ENCODE measurements at places on chromosomes 1 and 21.
A peak's percentile ranks its signal among the peaks of the same experiment; 100 is the strongest.

- no peak for DNase-seq
Measured at GRCh38 chr1:94688646-94689045, 131.5 kb upstream of the SLC44A3 start.

- DNase-seq, result no peak
Measured at GRCh38 chr1:206905295-206906164, 8.3 kb downstream of the IL24 start.

DNA sequence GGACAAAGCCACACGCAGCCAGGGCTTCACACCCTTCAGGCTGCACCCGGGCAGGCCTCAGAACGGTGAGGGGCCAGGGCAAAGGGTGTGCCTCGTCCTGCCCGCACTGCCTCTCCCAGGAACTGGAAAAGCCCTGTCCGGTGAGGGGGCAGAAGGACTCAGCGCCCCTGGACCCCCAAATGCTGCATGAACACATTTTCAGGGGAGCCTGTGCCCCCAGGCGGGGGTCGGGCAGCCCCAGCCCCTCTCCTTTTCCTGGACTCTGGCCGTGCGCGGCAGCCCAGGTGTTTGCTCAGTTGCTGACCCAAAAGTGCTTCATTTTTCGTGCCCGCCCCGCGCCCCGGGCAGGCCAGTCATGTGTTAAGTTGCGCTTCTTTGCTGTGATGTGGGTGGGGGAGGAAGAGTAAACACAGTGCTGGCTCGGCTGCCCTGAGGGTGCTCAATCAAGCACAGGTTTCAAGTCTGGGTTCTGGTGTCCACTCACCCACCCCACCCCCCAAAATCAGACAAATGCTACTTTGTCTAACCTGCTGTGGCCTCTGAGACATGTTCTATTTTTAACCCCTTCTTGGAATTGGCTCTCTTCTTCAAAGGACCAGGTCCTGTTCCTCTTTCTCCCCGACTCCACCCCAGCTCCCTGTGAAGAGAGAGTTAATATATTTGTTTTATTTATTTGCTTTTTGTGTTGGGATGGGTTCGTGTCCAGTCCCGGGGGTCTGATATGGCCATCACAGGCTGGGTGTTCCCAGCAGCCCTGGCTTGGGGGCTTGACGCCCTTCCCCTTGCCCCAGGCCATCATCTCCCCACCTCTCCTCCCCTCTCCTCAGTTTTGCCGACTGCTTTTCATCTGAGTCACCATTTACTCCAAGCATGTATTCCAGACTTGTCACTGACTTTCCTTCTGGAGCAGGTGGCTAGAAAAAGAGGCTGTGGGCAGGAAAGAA lies 8.1 kb downstream of the PSRC1 start:
- no peak for DNase-seq

- DNase-seq, result no peak
Measured at GRCh38 chr1:115807723-115808122, 33.2 kb downstream of the NHLH2 start.

DNA sequence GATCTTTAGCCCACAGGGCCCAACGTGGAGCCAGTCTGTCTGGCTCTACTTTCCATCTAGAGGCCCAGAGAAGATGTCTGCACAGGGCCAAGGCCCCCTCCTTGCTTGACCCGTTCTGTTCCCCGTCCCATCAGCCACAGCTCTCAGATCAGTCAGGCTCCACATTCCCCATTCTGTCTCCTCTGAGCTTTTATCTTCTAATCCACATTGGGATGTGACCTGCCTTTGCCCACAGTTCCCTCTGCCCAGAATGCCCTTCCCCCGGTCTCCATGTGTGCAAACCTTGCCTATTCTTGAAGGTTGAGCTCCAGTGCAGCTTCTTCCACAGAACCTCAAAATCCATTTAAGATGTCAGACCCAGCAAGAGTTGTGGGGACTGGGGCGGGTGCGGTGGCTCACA lies 53.3 kb upstream of the WASF2 start:
- no peak for DNase-seq

DNA sequence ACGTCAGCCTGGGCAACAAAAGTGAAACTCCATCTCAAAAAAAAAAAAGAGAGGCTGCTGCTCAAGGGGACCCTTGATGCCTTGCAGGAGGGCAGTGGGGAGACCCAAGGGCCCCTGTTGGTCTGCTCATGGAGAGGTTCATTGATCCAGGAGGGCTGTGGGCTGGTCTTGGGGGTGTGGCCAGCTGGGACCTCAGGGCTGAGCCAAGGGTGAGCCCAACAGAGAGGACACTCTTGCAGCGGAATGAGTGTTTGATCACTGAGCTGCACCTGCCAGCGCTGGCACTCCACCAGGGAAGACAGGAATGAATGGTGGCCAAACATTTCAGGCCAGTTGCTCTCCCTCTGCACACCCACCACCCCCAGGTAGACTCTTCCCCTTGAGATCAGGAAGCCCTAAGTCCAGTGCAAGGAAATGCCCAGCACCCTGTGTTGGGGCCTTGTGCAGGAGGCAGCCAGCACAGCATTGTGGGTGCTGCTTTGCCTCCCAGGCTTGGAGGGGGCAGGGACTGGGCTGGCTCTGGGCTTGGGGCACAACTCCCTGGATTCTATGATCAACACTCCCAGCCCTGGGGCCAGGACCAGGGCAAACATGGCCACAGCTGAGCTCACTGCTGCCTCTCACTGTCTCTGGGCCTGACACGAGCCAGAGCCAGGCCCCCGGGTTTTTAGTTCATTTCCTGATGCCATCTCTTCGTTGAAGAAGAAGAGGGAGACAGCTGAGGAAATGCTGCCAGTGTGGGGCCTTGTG lies 50.7 kb downstream of the IRF2BP2 start:
- DNase-seq, result no peak

- DNase-seq, result no peak
Measured at GRCh38 chr21:26563856-26564503, 9.1 kb downstream of the CYYR1 start.

GRCh38 chr1:202249846-202250245 lies 56.2 kb downstream of the LGR6 start:
- DNase-seq, result no peak

DNA sequence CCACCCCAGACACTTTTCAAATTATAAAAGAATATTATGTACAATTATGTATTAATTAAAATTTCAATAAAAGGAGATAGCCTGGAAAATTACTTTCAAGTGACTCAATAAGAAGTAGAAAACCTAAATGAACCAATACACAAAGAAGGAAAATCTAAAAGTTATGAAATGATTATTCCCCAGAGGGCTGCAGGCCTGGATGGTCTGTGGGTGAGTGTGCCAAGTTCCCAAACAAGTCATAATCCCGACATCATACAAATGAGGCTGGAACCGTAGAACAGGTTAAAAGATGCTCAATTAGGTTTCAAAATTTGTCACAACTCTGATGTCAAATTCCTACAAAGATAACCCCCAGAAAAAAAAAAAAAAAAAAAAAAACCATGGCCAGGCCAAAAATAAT lies 12.7 kb downstream of the SPATC1L start:
- no peak for DNase-seq

DNA sequence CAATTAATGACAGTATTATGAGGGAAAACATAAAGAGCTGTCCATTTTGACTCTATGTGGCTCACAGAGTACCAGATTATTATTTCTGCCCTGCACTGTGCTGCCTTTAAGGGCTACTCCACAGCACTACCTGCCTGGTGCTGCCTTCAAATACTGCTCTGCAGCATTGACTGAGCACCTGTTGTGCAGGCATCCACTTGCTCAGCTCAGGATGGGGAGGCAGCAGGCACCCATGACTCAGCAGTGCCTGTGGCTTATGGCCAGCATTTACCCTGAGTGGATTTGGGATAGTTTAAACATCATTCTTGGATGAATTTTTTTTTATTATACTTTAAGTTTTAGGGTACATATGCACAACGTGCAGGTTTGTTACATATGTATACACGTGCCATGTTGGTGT lies 953 bp upstream of the KPRP start:
- no peak for DNase-seq

DNA sequence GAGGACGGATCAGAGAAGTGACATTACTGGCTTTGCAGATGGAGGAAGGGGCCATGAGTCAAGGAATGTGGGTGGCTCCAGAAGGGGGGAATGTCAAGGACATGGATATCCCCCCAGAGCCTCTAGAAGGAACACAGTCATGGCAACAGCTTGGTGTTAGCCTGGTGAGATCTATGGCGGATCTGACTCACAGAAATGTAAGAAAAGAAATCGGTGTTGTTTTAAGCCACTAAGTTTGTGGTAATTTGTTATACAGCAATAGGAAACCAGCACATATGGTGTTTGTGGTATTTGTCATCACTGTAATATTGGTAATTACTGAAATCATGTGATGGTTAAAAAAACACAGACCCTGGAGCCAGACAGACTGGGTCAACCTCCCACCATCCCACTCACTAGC lies 236.2 kb downstream of the SETD4 start:
- DNase-seq, result no peak

DNA sequence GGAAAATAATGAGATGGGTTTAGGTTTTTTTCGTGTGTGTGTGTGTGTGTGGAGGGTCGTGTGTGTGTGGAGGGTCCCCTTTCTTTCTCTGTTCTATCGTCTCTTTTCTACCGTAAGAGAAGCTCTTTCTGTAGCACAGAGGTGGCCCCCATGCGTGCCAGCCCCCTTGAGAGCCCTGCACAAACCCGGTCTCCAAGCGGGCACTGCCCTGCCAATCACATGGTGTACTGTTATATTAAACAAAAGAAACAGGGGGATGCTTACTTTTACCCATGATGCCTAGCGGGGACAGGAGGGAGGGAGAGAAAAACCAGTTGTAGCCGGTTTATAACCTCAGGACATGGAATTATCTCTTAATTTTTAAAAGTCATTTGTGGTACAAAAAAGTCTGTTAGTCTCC lies 41.0 kb downstream of the GATAD2B start:
- DNase-seq, result no peak

DNA sequence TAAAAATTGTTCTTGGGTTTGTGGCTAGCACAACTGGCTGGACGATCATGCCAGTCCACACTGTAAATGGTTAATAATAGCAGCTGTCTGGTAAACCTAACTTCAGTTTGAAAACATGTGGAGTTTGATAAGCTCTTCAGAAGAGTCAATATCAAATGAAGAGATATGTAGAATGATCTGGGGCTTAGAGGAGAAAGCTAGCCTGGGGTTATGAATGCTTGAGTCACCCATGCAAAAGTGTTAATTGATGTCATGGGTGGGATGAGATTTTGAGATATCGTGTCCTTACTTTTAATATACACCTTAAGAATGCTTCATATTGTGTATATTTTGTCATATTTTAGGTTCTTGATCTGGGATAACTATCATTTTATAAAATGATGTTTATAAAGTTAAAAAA lies 554.7 kb upstream of the ZRANB2 start:
- DNase-seq, result no peak

DNA sequence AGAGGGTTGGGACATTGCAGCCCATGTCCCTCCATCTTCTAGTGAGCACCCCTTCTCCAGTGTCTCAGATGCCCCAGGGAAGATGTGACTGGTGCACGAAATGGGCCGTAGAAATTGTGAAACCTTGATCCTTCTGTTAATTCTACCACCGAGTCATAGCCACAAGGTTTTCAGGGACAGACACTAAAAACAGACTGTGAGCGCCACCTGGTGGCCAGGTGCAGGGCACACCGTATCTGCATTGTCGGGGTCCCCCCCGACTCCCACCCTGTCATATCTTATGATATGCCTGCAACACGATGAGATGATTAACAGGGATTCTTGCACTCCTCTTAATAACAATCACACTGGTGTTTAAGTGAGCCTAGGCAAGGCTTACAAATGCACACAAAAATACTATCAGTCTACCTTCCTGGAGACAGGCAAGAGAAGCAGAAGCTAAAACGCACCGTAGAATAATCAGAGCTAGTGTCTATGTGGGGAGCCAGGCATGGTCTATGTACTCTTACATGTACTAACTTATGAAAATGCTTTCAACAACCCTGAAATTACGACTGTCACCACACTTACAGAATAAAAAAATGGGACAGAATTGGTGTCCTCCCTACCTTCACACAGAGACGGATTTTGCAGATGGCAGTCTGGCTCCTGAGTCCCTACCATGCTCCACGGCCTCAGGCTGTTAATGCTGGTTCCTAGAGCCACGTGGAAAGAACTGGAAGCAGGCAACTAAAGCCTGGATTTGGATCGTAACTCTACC lies 57.9 kb downstream of the FHAD1 start:
- peak; percentile 39 for DNase-seq

- peak; percentile 72 for DNase-seq
Measured at GRCh38 chr1:17125756-17126237, 6.5 kb upstream of the PADI2 start.

DNA sequence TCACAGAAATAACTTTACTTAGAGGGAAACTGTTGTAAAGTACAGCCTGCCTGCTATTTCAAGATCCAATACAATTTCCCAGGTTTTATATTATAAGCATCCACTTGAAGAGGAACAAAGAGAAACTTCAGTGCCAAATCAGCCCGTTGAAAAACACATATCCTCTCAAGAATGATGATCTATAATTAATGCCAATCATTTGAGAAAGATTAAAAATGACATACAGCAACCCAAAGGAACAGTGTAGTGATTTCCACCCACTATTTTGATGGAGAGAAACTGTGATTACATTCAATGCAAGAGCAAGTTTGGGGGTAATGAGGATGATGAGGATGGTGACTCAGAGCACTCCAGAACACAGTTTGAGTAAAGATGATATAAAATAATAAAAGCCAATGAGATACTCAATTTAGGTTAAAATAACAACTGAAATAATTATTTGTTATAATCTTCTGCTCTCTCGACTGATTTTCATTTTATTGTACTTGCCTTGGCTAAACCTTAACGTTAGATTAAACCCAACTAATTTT lies 715.5 kb downstream of the NCAM2 start:
- DNase-seq, result no peak

GRCh38 chr1:177753655-177754054 lies 216.2 kb downstream of the SEC16B start:
- DNase-seq, result no peak

DNA sequence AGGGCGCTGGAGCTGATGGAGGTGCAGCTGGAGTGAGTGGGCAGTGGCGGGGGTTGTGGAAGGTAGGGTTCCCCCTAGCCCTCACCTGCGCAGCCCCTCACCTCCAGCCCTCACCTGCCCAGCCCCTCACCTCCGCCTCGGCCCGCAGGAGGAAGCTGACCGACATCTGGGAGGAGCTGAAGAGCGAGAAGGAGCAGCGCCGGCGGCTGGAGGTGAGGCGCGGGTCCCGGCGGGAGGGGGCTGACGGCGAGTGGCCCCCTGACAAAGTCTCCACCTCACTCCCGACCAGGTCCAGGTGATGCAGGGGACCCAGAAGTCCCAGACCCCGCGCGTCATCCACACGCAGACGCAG lies 2.7 kb downstream of the EVA1B start:
- DNase-seq, result no peak

GRCh38 chr1:234781241-234782065 lies 171.5 kb upstream of the IRF2BP2 start:
- DNase-seq, result no peak

- DNase-seq, result no peak
Measured at GRCh38 chr1:56061824-56062223, 517.5 kb downstream of the PLPP3 start.

GRCh38 chr21:45511661-45512431 lies 30.4 kb downstream of the SLC19A1 start:
- DNase-seq, result no peak

- no peak for DNase-seq
Measured at GRCh38 chr21:40051801-40052200, 184.6 kb downstream of the PCP4 start.

- no peak for DNase-seq
Measured at GRCh38 chr1:5889901-5890300, 102.3 kb downstream of the NPHP4 start.

- peak; percentile 79 for DNase-seq
Measured at GRCh38 chr1:159900086-159900680, at the start of gene CFAP45. Gene CFAP45 (minus strand): TSS chr1:159900165. CDS start chr1:159900098, 67 bp downstream.

- no peak for DNase-seq
Measured at GRCh38 chr1:83689921-83690868, 308.7 kb downstream of the TTLL7 start.

- no peak for DNase-seq
Measured at GRCh38 chr21:45468051-45468970, 63.3 kb downstream of the COL18A1 start.

- no peak for DNase-seq
Measured at GRCh38 chr1:156089704-156090103, 7.4 kb upstream of the MEX3A start.

Data from CD4-positive, alpha-beta T cell treated with Interferon gamma for 1 hour (primary cell).